ENCODE measurements at places on chromosomes 6 and 20.
A peak's percentile ranks its signal among the peaks of the same experiment; 100 is the strongest.

- peak; percentile 34 for DNase-seq
Observed at GRCh38 chr6:106444777-106445507, 84.4 kb downstream of the CRYBG1 start.

GRCh38 chr20:63072991-63073737, 66.4 kb upstream of the BHLHE23 start:
- no peak for DNase-seq

- no peak for DNase-seq
Observed at GRCh38 chr6:62298745-62299392, 12.8 kb upstream of the KHDRBS2 start.

- DNase-seq, result peak; percentile 22
Observed at GRCh38 chr6:142187209-142187608, 40.1 kb downstream of the VTA1 start.

DNA sequence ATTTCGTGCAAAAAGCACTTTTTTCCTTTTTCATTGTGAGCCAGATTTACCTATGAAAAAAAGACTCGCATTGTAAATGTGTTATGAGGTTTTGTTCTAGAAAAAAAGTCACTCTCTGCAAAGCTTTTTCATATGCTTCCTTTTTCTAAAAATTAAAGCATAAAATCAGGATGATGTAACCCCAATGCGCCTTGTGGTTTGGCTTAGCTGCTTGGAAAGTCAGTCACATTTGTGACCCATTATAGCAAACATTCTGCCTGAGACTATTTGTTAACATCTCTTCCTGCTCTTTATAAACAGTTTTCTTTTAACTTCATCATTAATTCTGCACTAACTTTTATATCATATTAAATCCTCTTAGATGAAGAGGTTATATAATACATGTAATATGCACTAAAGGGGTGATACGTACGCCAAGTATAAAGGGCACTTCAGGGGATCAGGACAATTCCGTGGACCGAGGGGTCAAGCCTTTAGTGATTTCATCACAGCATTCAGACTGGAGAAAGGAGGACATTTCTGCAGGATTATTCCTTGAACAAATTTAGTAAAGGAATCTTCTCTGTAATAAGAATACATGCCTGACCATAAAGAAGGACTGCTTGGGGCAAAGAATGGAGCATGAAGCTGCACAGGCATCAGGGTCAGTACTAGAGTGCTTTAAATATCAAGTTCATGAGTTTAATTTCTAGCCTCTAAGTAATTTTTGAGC, 48.1 kb upstream of the SMLR1 start:
- DNase-seq, result peak; percentile 66

- DNase-seq, result no peak
Observed at GRCh38 chr6:141301779-141302178, 830.9 kb upstream of the GJE1 start.

DNA sequence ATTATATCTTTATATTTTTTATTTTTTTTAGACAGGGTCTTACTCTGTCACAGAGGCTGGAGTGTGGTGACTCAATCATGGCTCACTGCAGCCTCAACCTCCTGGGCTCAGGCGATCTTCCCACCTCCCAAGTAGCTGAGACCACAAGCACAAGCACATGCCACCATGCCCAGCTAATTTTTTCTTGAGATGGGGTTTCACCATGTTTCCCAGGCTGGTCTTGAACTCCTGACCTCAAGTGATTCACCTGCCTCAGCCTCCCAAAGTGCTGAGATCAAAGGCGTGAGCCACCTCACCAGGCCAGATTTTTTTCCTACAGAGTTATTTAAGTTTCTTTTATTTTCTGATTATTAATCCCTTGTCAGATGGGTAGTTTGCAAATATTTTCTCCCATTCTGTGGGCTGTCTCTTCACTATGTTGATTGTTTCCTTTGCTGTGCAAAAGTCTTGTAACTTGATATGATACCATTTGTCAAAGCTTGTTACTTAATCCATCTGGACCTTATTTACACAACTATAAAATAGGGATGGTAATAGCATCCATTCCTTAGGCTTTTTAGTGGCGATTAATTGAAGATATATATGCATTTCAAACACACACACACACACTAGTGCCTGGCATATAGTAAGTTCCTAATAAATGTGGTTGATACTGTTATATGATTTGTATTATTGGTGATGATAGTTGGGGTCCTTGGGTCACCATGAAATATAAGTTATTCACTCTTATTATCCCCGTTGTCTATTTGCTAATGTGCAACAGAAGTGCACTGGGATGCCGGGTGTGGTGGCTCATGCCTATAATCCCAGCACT, 187.1 kb downstream of the BCAS1 start:
- DNase-seq, result no peak

DNA sequence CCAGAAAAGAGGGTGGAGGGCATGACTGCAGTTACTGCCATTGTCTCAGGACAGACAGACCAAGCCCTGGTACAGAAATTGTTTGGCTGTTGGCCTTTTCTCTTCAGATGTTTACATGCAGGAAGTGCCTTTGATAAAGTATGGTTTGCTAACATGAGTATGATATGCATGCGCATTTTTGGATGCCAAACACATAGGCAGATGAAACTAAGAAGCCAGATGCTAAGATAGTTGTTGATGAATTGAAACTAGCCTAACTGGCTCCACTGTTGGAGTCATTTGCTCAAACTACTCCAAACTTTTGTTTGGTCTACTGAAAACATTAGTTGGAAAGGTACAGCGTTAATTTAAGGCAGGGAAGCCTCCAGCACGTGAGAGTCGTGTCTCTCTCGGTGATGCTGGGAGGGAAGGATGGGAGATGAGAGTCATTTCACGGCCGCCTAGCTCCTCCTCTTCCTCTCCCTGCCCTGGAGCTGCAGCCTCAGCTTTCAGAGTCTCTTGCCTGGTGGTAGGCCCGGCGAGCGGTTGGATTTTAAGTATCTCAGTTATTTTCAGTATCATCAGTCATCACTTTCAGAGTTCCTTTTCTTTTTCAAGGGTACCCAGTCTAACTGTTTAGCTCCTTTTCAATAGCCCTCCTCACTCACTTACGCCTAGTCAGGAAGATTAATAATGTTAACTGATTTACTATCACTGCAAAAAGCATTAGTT, 29.7 kb downstream of the RREB1 start:
- peak; percentile 47 for DNase-seq

GRCh38 chr6:44342489-44342888, at the start of gene SPATS1:
Gene SPATS1 (plus strand): TSS chr6:44342650. CDS start chr6:44343096, 446 bp downstream.
- DNase-seq, result no peak

DNA sequence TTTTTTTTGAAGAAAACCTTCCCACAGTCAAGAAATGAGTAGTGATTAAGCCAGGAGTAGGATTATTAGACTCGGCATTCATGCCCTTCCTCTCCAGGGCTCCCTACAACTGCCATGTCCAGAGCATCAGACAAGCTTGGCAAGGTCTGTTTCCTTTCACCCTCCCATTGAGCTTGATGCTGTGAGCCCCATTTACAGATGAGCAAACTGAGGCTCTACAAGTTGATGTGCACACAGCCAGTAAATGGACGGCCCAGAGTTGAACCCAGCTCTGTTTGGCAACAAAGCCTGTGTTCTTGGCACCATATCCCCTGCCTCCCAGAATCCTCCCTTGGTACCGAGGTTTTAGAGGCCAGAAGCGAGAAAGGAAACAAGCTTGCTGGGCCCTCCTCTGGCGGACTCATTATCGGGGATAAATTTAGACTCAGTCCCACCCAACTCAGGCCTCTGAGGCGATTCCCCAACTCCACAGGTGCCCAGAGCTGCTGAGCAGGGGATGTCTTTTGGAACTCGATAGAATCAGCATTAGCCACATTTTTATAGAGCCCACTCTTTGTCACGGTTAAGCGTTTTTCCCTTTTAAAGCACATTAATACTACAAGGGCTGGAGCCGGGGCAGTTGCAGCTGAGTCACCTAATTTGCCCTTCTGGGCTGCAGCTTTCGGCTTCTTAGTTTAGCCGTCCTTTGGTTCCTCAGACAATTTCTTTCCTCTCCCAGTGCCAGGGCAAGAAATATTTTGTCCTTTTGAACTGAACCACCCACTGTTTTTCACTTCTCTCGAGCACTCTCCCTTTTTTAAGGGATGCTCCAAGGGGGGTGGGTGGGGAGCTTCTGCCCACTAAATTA, 23.0 kb upstream of the NFATC2 start:
- DNase-seq, result no peak

GRCh38 chr20:14197097-14197496, 140.3 kb downstream of the FLRT3 start:
- DNase-seq, result no peak
